ENCODE measurements at places on chromosomes 13 and 19.

DNA sequence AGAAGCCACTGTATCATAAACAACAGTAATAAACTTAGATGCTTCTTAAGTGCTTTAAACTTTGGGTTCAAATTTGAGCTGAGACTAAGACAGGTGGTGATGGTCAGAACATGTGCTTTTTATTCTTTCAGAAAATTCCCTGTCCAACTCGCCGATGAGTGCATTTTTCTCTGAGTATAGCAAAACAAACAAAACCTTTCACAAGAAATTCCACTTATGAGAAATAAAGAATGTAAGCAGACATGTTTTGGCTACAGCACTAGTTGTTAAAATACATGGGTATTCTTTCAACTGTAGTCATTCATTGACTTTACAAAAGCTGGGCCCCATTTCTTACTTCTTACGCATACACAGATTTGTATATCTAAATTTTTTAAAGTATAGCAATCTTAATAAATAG, 125.6 kb downstream of the SPRY2 start:
- DNase-seq: no peak

DNA sequence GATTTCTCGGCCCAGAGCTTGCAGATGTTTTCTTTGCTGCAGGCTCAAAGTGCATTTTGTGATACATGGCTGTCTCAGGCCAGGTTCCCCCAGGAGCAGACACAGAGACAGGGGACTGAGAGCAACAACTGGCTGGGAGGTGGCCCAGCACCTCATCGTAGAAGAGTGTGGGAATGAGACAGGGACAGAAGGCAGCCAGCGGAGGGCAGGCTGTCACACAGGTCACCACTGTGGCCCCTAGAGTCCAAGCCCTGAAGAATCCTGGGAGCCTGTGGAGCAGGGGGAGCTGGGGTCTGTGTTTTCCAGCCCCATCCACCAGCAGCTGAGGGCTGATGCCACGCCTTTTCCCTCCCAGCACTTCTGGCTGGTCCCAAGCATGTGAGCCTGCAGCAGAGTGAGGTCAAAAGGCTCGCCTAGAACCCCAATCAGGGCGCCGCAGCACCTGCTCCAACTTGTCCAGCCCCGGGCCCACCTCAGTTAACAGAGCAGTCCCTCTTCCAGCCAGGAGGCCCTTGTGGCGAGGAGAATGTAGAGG, 723.8 kb downstream of the UQCRFS1 start:
- no peak for DNase-seq

- DNase-seq: no peak
These were observed 525.1 kb upstream of the NBEA start for GRCh38 chr13:34416971-34417380.

- no peak for DNase-seq
These were observed 9.2 kb downstream of the NOSIP start for GRCh38 chr19:49570997-49571676.

GRCh38 chr13:105920370-105920769, 615.1 kb downstream of the EFNB2 start:
- no peak for DNase-seq

DNA sequence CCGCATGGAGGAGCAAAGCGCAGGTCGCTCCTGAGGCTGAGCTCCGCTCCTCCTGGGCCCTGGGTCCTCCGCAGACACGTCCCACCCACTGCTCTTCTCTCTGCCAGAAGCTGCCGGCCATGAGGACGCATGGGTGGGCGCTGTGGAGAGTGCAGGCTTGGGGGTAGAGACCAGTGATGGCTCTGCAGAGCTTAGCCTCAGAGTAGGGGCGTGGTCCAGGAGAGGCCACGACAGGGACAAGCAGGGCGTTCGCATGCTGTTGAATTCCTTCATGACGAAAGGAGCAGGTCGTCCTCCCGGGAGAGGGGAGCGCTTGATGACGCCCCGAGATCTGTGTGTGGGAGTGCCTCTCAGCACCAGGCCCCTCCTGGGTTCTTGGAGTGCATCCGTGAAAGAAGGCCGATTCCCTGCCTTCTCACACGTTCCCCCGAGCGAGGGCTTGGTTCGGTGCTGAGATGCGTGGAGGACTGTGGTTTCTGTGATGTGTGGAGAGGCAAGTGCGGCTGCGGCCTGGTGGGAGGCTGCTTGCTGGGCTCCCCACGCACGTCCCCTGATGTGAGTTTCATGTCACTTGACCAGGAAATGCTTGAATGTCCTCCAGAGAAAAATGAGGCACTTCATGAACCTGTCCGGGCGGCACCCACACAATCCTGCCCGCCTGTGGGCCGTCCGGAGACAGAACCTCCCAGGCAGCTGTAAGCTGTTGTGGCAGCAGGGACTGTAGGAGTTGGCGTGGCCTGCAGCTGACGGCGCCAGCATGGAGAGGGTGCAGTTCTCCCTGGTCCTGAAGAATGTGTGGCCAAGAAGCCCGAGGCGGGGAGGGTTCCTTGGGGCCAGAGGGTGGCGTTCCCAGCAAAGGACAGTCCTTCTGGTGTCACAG, 4.5 kb downstream of the SF3A2 start:
- no peak for DNase-seq

DNA sequence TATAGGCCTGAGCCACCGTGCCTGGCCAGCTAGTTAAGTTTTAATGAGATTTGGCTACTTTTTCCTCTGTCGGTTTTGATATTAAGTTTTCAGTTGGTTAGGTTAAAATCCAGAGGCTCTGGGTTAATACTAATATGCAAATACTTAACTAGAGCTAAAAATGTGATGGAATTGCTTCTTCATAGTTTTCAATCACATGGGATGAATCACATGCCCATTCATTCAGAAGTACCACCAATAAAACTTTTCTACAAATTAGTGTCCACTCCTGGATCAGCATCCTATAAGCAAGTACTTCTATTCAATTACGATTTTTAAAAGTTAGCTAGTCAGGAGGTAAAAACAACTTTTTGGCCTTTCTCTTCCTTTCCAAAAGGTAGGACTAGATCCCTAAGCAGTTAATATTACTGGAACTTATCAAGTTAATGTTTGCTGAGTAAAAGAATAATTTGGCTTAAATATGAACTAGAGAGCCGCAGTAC, 4.3 kb downstream of the SLC25A30 start:
- DNase-seq: no peak

- DNase-seq: no peak
These were observed 15.0 kb downstream of the SLC25A42 start for GRCh38 chr19:19078801-19079200.

DNA sequence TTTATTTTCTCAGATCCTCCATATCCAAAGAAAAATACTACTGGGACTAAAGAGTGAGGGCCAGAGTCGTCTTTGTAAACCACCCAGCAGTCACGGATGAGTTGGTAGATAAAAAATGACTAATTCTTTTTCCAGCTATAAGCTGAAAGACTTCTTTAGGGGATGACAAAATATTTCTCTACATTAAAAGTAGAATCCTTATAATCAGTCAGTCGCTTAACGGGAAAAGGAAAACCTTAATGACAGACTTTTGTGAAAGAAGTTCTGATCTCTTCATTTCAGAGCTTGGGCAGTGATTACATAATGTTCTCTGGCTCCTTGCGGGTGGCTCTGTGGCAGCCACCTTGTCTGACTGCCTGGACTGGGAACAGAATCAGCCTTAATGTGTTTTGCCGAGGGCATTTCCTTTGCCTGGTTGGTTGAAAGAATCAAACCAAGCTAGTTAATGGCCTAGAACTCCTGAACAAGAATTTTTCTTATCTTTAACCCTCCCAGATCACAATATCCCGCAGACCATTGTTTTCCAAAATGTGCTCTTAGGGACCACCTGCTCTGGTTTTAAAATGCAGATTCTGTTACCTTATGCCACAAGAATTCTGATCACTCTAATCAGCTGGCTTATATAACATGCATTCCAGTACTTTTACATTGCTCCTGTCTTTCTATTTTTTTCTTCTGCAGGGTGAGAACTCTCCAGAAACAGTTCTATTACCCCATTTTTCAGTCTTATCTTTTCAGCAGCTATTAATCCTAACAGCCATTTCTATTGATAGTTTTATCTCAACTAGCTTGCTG, 2.5 kb downstream of the ITM2B start:
- no peak for DNase-seq

- DNase-seq: no peak
These were observed 214.2 kb upstream of the MAB21L1 start for GRCh38 chr13:35690581-35691207.

DNA sequence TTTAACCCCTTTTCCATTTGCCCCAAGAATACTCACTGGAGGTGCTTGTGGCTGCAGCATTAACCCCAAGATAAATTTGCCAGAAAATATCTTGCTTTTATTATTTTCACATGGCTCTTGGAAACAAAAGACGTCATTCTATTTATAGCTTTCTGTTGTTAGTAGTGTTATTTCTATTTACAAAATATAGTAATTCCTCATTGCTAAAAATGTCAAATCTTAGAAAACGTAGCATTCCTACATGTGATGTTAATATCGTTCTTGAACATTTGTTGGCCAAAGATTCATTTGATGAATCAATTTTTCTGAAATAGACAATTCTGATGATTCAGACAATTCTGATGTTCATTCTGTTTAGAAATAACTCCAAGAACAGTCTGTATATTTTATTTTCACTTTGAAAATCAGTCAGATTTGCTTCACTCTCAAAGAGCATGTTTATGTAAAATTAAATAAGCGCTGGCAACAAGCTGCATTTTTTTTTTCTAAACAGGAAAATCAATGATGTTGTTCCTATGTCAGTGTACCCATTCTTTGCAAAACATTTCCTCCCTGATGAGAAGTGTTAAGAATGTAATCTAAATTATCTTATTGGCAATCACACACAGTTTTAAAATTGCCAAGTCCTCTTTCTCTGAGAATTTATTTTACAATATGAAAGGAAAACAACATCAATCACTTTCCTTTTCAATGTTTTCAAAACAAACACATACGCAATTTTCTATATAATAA, 334.0 kb downstream of the KCTD12 start:
- DNase-seq: no peak

GRCh38 chr13:100636441-100636840, 38.2 kb downstream of the TMTC4 start:
- no peak for DNase-seq

GRCh38 chr19:12769689-12770088, 5.7 kb downstream of the HOOK2 start:
- DNase-seq: no peak

DNA sequence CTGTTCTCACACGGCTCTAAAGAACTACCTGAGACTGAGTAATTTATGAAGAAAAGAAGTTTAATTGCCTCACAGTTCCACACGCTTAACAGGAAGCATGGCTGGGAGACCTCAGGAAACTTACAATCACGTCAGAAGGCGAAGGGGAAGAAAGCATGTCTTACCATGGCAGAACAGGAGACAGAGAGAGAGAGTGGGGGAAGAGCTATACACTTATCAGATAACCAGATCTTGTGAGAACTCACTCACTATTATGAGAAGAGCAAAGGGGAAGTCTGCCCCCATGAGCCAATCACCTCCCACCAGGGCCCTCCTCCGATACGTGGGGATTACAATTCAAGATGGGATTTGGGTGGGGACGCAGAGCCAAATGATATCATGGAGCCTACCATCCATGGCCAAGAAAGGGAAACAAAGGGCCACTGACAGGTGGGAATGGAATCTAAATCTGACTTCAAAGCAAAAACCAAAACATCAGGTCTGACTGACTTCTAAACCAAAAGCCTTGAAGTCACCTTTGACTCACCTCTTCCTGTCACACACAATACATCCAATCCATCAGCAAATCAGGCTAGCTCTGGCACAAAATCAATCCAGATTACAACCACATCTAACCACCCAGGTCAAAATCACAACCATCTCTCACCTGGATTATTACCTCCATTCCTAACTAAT, 189.7 kb downstream of the ENOX1 start:
- no peak for DNase-seq

DNA sequence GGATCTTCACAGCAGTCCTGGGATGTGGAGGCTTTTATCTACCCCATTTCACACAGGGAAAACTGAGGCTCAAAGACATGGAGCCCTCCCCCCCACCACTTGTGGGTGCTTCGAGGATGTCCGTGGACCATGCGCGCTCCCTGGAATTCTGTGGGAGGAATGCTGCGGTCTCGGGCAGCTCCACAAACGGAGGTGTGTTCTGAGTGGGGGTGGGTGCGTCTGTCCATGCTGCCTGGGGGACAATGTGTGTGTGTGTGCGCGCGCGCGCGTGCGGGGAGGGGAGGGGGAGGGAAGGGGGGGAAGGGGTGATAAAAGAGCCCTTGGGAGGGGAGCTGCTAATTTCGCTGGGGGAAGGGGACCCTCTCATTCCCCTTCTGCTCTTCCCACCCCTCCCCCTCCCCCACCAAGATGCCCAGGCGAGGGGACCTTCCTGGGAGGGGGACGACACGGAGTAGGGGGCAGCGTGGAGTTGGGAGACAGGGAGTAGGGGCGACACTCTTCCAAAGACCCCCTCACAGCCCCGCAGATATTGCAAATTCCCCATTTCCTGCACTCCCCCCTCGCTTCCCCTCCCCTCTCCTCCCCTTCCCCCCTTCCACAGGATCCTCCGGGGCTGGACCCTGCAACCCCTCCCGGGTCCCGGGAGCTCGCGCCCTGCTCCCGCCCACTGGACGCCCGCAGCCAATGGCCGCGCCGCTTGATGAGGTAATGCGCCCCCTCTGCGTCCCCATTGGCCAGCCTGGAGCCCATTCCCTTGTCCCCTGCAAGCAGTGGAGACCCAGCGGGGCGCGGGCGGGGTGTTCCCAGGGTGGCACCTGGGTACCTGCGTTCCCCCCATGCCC, 18.9 kb upstream of the ZNRF4 start:
- DNase-seq: no peak

GRCh38 chr13:97544031-97544765, 110.2 kb downstream of the RAP2A start:
- DNase-seq: no peak

DNA sequence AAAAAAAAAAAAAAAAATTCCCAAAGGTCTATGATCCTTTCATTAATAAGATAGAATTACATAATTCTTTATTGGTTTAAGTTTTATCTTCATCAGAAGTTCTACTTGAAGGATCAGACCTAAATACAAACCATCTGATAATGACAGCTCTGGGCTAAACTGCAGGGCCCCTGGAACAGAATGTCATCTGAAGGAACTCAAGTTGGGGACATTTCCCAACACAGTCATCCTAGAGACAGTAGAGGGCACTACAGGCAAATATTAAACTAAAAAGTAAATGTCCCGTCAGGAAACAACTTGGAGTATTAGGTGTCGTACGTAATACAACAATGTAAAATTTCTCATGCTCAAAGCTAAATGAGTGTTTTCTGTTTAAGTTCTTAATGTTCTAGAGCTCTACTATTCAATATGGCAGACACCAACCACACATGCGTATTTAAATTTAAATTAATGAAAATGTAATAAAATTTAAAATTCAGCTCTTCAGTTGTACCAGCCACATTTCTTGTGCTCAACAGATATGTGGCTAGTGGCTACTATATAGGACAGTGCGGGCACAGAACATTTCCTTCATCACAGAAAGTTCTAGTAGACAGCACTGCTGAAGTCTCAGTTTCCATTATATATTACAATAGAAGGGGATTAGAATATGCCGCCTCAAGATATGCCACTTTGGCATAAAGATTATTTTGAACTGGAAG, 21.8 kb upstream of the NAXD start:
- no peak for DNase-seq

DNA sequence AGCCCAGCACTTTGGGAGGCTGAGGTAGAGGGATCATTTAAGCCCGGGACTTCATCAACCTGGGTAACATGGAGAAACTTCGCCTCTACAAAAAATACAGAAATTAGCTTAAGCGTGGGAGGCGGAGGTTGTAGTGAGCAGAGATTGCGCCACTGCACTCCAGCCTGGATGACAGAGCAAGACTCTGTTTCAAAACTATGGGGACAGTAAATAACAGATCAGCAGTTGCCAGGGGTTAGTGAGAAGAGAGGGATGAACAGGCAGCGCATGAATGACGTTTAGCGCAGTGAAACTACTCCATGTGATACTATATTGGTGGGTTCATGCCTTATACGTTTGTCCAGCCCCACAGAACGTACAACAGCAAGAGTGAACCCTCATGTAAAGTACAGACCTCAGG, 7.1 kb upstream of the ICAM3 start:
- DNase-seq: no peak

All from GM12891 (cell line).